Effector memory CD8-positive, alpha-beta T cell (primary cell): ENCODE measurements at places on chromosomes 13 and 19.

DNA sequence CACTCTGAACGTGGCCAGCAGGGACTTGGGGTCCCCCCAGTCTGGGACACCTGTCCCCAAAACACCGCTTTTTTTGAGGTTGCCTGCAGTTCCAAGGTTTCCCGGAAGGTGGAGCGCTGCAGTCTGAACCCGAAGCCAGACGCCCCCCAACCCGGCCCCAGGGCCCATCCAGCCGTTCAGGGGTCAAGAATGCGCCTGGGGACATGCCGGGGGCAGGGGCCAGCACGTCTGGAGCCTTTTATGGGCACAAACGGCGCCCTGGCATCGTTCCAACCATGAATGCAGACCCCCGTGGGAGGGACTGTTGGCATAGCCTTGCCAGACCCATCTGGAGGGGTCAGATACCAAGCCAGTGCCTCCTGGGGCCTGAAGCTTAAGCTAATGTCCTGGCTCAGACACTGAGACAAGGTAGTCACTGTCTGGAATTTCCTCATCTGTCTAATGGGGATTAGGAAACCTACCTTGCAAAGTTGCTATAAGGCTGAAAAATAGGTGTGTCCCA, 6.9 kb downstream of the S1PR5 start:
- peak; percentile 64 for DNase-seq

GRCh38 chr13:70623239-70623638, 515.0 kb upstream of the KLHL1 start:
- no peak for DNase-seq

DNA sequence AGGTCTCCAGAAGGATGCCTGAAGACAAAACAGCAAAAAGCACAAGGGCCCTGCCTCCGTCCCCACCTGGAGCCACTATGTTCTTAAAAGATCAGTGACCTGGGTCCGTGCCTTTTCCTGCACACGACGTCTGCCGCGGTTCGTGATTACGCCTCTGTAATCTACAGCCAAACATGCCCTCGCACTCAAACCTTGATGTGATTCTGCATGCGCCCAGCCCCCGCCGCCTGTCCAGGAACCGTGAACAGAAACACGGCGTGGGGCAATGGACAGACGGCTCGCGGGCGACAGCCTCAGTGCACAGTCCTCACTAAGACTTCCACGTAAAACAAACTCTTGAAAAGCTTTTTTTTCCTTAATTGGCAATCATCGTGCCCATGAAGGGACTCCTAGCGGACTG, 15.5 kb downstream of the C13orf46 start:
- no peak for DNase-seq

- DNase-seq, result peak; percentile 53
These were observed 109.8 kb upstream of the MLNR start for GRCh38 chr13:49110122-49110912.
